ENCODE measurements at places on chromosomes 12 and 14. TPM values are rescaled to one million over a fixed set of nuclear protein-coding genes. Genes with fewer than 3 reads are reported as not detected.

DNA sequence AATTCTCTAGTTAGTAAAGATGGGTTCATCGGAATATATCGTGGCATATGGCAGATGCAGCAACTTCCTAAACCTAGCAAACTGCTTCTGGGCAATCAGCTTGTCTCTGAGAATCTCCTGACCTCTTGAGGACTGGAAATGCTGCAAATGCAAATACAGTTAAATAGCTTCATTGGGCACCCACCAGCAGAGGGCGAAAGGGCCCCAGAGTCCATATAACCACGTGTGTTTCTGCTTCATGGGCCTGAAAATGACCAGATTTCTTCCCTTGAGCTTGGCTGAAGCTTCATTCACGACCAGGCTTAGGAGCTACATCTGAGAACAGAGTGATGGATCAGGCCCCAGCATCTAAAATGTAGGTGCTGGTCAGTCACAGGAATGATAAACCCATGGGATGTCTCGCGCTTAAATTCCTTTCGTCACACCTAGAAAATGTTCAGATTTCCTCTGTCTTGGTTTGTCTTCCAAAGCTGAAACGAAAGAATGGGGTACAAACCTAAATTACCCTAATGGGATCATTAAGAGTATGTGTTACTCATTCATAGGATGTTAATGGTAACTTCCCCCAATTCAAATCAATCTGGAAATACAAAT lies 1482.5 kb upstream of the TMEM132C start:
- DNase-seq = peak; percentile 7
- H3K27me3 ChIP-seq = peaks cover 6% of the 10 kb centered on the region
- no peak overlapping the region for H3K4me3 ChIP-seq
- peak overlapping the region; percentile 3 for H3K27ac ChIP-seq
- no peaks in the 10 kb centered on the region for H3K4me1 ChIP-seq

DNA sequence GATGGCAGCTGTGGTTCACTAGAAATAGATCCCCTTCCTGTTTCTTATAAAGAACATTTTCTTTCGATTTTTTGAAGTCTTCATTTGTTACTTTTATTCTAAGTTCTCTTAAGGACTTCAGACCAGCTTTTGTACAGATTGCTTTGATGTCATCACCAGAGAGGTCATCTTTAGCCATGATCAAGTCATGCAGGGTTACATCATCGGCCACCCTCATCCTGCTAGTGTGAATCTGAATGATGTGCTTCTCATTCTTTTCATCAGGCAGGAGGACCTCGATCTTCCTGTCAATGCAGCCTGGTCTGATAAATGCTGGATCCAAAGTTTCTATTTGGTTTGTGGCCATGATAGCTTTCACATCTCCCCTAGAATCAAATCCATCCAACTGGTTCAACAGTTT lies 706.7 kb downstream of the RERGL start:
- no peaks in the 10 kb centered on the region for H3K27me3 ChIP-seq
- H3K4me1 ChIP-seq = no peaks in the 10 kb centered on the region
- peaks cover 1% of the 10 kb centered on the region for H3K36me3 ChIP-seq
- H3K4me3 ChIP-seq = no peak overlapping the region
- DNase-seq = no peak

- H3K4me3 ChIP-seq = no peak overlapping the region
- DNase-seq = no peak
- peaks cover 2% of the 10 kb centered on the region for H3K36me3 ChIP-seq
- no peaks in the 10 kb centered on the region for H3K4me1 ChIP-seq
Measured at GRCh38 chr12:95522692-95523091, 28.6 kb downstream of the USP44 start.

The SLCO1A2 gene
- total RNA-seq = not detected

GRCh38 chr14:60311417-60311816 lies 62.4 kb downstream of the PPM1A start:
- H3K36me3 ChIP-seq = no peaks in the 10 kb centered on the region
- no peak overlapping the region for H3K27ac ChIP-seq
- no peaks in the 10 kb centered on the region for H3K4me1 ChIP-seq
- no peak for DNase-seq
- H3K27me3 ChIP-seq = peaks cover 13% of the 10 kb centered on the region

DNA sequence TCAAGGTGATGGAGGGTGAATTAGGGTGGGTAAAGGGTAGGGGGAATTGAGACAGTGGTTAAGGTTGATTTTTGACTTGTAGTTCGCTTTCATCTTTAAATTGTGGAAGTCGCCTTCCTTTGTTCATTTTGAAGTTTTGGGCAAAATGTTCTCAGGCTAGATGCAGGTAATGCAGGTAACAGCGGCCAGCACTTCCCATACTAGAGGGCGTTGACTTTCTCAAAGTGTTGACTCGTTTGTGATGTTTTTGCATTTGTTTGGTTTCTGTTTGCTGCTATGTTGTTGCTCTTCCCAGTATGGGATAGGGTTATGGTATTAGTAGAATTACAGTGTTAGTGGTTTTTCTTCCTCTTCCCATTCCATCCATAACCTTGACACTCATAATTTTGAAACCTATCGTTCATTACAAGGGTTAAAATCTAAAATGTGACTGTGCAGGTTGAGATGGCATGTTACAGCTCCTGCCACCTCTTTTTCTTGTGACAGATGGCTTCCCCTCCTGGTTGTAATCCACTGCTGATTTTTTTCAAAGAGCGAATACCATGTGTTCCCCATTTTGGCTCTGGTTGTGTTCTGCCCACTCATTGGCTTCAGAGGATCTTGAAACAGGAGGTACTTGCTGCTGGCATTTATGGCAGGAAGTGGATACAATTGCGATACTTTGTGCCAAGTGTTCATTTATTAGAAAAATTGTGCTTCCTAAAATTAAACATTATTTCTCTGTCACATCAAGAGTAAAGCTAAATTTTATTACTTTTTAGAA lies 57.1 kb downstream of the ERC1 start:
- H3K36me3 ChIP-seq = no peaks in the 10 kb centered on the region
- H3K4me3 ChIP-seq = no peak overlapping the region
- H3K27ac ChIP-seq = no peak overlapping the region
- H3K4me1 ChIP-seq = peaks cover 5% of the 10 kb centered on the region
- DNase-seq = no peak

The MMP14 gene
- 1.4 TPM for total RNA-seq

- H3K4me3 ChIP-seq = no peak overlapping the region
- peaks cover 8% of the 10 kb centered on the region for H3K27me3 ChIP-seq
- H3K36me3 ChIP-seq = no peaks in the 10 kb centered on the region
- H3K27ac ChIP-seq = no peak overlapping the region
- DNase-seq = no peak
Measured at GRCh38 chr12:89299417-89299816, 52.9 kb downstream of the DUSP6 start.

- H3K27ac ChIP-seq = no peak overlapping the region
- no peaks in the 10 kb centered on the region for H3K4me1 ChIP-seq
- peaks cover 10% of the 10 kb centered on the region for H3K36me3 ChIP-seq
- no peak overlapping the region for H3K4me3 ChIP-seq
- H3K27me3 ChIP-seq = no peaks in the 10 kb centered on the region
- DNase-seq = no peak
Measured at GRCh38 chr14:75022655-75023054, 19.9 kb downstream of the EIF2B2 start.

GRCh38 chr14:22416193-22416592 lies 172.8 kb downstream of the DAD1 start:
- no peak overlapping the region for H3K4me3 ChIP-seq
- no peaks in the 10 kb centered on the region for H3K4me1 ChIP-seq
- H3K27ac ChIP-seq = no peak overlapping the region
- H3K27me3 ChIP-seq = no peaks in the 10 kb centered on the region

- no peak for DNase-seq
- H3K4me1 ChIP-seq = no peaks in the 10 kb centered on the region
- no peak overlapping the region for H3K4me3 ChIP-seq
- H3K27ac ChIP-seq = no peak overlapping the region
- no peaks in the 10 kb centered on the region for H3K27me3 ChIP-seq
Measured at GRCh38 chr12:22951206-22951605, 326.2 kb downstream of the ETNK1 start.

- peaks cover 5% of the 10 kb centered on the region for H3K27me3 ChIP-seq
- no peaks in the 10 kb centered on the region for H3K36me3 ChIP-seq
- DNase-seq = no peak
- H3K4me3 ChIP-seq = no peak overlapping the region
Measured at GRCh38 chr14:52025310-52025709, 36.0 kb downstream of the RTRAF start.

The SERPINA12 gene
- not detected for total RNA-seq

The FITM1 gene
- total RNA-seq = 2.2 TPM

The MYF5 gene
- total RNA-seq = not detected

DNA sequence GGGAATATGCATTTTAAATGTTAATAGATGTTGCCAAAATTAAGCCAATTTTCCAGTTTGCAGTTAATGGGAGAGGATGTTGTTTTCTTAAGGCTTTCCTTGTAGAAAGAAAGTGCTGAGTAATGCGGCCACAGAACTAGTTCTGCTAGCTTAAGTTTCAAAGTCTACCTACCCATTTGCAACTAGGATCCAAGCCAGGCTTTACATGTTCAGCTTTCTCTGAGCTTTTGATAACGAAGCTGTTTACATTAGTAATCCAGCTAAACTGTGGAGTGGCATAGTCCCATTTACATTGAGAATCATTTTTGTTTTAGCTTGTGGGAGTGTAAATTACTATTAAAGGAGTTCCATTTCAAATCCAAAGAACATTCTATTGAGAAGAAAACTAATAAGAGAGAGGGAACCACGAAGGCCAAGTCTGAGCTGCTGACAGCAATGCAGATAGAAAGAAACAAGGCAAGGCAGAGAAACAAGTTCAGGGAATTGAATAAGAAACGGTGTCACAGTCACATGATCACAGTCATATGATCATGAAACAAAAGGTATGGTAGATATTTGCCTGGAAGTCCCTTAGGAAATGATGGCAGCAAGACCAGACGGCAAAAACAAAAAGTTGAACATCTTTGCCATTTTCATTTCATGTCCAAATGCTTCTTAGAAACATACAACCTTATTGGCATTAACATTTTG lies 274.9 kb downstream of the PAWR start:
- no peak for DNase-seq
- no peaks in the 10 kb centered on the region for H3K4me1 ChIP-seq
- H3K36me3 ChIP-seq = no peaks in the 10 kb centered on the region
- no peak overlapping the region for H3K4me3 ChIP-seq
- no peaks in the 10 kb centered on the region for H3K27me3 ChIP-seq
- H3K27ac ChIP-seq = no peak overlapping the region

The KLRG1 gene
- total RNA-seq = 5.5 TPM

The CD27 gene
- total RNA-seq = 90.5 TPM

The GPR84 gene
- total RNA-seq = 16.0 TPM

DNA sequence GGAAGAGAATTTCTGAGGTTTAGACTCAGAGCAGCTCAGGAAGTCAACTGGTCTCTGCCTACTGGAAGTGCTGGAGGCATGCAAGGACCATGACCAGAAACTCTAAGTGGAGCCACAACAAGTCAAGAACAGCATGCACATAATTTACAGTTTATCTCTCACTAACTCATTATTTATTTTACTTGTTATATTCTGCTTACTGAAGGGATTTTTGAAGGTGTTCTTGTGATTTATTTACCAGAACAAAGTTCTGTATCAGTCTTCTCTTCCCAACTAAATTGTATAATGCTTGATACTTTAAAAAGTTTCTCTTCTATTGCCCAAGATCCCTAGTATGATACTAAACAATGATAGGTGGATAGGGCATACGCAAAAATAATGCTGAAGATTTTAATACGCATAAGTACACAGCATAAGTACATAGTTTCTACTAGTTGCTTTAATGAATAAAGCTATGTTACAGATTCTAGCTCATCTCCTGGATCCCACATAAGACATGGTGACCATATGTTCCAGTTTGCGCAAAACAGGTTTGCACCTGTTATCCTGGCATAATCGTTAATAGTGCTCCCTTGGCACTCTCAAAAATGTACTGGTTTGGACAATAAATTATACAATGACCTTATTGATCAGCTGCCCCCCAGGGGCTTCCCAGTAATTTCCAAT lies 11.6 kb upstream of the SPTB start:
- H3K4me3 ChIP-seq = no peak overlapping the region
- H3K27me3 ChIP-seq = peaks cover 20% of the 10 kb centered on the region
- H3K4me1 ChIP-seq = no peaks in the 10 kb centered on the region
- no peak overlapping the region for H3K27ac ChIP-seq

The CYP46A1 gene
- total RNA-seq = 0.10 TPM

DNA sequence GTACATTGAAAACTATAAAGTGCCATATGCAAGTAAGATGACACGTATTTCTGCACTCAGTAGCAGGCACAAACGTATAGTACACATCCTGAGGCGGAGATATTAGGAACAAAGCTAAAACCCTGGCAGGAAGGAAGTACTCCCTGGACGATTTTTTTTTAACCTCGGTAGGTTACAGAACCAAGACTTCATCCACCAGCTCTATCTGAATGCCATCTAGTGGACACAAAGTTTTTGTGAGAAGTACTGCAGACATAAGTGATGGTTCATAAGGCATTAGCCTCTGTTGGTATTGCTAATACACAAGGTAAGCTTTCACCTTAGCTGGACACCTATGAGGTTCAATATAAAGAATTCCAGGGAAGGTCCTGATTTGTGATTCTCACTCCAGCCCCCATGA lies 83.0 kb upstream of the CCDC196 start:
- H3K4me1 ChIP-seq = no peaks in the 10 kb centered on the region
- H3K27ac ChIP-seq = no peak overlapping the region
- DNase-seq = no peak
- no peaks in the 10 kb centered on the region for H3K27me3 ChIP-seq
- peak overlapping the region; percentile 11 for H3K4me3 ChIP-seq

The CMTM5 gene
- not detected for total RNA-seq

DNA sequence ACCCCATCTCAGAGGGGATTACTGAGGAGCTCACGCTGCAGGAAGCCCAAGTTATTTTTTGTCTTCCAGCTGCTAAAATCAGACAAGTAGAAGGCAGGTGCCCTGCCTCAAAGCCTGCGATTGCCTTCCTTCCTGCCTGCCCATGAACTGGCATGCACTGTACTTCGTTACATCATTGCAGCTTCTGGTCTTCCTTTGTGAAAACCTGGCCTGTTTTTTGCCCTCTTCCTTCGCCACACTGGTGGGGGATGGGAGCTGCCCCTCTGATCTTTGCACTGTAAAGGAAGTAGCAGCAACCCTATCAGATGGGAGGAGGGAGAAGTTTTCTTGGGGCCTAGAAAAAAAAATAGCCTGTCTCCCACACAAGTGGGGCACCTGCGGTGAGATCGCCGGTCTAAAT lies 1098.7 kb downstream of the BCL11B start:
- peak overlapping the region; percentile 92 for H3K27ac ChIP-seq
- H3K4me1 ChIP-seq = peaks cover 100% of the 10 kb centered on the region
- H3K36me3 ChIP-seq = peaks cover 9% of the 10 kb centered on the region
- H3K27me3 ChIP-seq = no peaks in the 10 kb centered on the region

GRCh38 chr12:130832561-130833209 lies 6.4 kb downstream of the STX2 start:
- no peak overlapping the region for H3K27ac ChIP-seq
- H3K4me3 ChIP-seq = no peak overlapping the region
- H3K36me3 ChIP-seq = no peaks in the 10 kb centered on the region
- no peaks in the 10 kb centered on the region for H3K27me3 ChIP-seq
- H3K4me1 ChIP-seq = peaks cover 30% of the 10 kb centered on the region
- DNase-seq = no peak

GRCh38 chr14:74834692-74835392 lies 41.1 kb downstream of the PROX2 start:
- peak overlapping the region; percentile 39 for H3K27ac ChIP-seq
- H3K4me1 ChIP-seq = peaks cover 52% of the 10 kb centered on the region
- no peak for DNase-seq
- peaks cover 2% of the 10 kb centered on the region for H3K36me3 ChIP-seq
- H3K4me3 ChIP-seq = no peak overlapping the region
- H3K27me3 ChIP-seq = no peaks in the 10 kb centered on the region

GRCh38 chr14:61491876-61492434 lies 170.6 kb downstream of the PRKCH start:
- H3K4me1 ChIP-seq = peaks cover 23% of the 10 kb centered on the region
- no peak overlapping the region for H3K27ac ChIP-seq
- peaks cover 34% of the 10 kb centered on the region for H3K36me3 ChIP-seq
- no peak overlapping the region for H3K4me3 ChIP-seq
- DNase-seq = no peak
- H3K27me3 ChIP-seq = no peaks in the 10 kb centered on the region
